ENCODE measurements at places on chromosomes 7 and 10.

DNA sequence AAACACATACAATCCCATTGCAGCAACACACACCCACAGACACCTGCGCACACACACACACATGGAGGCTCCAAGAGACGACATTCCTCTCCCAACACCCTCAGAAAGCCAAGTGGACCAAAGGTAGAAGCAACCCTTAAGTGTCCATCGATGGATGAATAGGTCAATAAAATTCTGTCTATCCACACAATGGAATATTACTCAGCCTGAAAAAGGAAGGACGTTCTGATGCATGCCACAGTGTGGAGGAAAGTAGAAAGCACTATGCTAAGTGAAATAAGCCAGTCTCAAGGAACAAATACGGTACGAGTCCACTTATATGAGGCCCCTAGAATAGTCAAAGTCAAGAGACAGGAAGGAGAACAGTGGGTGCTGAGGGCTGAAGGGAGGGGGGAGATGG, 174.4 kb downstream of the GRID1 start:
- no peak for DNase-seq

DNA sequence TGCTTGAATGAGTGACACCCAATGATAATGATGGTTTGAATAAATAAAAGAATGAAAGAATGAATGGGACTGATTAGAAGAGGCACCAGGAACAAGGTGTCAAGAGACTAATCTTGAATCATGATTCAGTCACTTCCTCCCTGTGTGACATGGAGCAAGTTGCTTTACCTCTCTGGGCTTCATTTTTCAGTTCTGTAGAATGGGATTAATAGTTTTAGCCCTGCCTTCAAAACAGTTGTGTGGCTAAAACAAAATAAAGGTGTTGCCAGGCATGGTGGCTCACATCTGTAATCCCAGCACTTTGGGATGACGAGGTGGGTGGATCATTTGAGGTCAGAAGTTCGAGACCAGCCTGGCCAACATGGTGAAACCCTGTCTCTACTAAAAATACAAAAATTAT, 37.6 kb downstream of the MYL10 start:
- no peak for DNase-seq

DNA sequence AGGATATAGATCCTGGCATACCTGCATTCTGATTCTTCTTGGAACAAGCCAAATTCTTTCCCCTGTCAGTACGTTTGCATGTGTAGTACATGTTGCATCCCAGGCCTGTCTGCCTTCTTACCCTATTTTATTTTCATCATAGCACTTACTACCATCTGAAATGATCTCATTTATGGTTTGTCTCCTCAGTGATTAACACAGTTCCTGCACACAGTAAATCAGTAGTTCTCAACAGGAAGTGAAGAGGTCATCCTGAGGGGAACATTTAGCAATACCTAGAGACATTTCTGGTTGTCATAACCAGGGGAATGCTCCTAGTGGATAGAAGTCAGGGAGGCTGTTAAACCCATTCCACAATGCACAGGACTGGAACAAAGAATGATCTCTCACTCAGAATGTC, 38.2 kb upstream of the SLC26A4 start:
- no peak for DNase-seq

- no peak for DNase-seq
Measured at GRCh38 chr10:104057717-104058116, 28.0 kb downstream of the COL17A1 start.

DNA sequence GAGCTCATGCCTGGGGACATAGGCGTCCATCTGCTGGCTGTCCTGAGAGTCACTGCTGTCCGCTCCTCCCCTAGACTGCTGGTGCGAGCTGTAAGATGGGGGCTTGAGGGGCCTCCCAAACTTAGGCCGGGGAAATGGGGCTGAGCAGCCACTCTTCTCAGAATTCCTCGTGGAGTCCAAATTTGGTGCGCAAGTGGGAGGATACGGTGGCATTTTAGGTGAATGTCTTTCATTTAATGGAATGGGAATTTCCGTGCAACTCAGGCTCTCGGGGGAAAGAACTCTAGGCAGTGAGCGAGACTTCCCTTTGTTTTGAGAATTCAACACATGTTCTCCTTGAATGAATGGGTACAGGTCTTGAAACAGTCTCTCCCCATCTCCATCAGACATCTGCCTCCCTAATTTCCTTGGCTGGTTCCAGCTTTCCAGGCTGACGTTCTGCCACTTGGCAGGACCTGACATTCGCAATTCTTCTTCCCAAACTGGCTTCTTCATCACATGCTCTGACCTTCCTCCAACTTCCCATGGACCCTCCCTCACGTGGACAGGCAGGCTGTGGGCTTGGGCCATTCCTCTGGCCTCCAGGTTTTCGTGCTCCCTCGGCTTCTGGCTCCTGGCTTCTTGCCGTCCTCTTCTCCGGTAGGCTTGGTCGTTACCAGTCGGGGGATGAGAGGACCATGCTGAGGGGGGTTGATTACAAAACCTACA, 30.1 kb downstream of the JCAD start:
- DNase-seq = no peak

- DNase-seq = no peak
Measured at GRCh38 chr7:80794631-80795573, 123.9 kb downstream of the SEMA3C start.

- DNase-seq = peak; percentile 61
Measured at GRCh38 chr7:150903606-150904005, 51.3 kb downstream of the AOC1 start.

GRCh38 chr10:96208271-96208670, 63.1 kb downstream of the BLNK start:
- no peak for DNase-seq

- no peak for DNase-seq
Measured at GRCh38 chr7:142391191-142391992, 133.5 kb upstream of the PRSS58 start.

DNA sequence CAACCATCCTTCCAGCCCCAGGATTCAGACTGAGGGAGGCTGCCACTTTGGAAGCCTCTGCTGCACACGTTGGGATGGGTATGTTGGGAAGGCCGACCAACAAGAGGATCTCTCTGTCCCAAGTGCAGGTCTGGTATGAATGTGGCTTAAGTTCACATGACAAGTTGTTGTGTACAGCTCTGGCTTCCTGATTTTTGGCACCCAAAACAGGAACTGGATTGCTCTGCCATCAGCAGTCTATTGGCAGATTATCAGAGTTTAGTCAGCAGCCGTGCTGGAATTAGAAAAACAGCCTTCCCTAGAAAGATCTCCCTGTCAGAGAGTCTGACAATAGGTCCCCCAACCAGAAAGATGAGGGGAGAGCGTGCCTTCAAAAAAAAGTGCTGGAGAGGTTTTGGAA, 66.9 kb downstream of the GOLGA7B start:
- DNase-seq = no peak

DNA sequence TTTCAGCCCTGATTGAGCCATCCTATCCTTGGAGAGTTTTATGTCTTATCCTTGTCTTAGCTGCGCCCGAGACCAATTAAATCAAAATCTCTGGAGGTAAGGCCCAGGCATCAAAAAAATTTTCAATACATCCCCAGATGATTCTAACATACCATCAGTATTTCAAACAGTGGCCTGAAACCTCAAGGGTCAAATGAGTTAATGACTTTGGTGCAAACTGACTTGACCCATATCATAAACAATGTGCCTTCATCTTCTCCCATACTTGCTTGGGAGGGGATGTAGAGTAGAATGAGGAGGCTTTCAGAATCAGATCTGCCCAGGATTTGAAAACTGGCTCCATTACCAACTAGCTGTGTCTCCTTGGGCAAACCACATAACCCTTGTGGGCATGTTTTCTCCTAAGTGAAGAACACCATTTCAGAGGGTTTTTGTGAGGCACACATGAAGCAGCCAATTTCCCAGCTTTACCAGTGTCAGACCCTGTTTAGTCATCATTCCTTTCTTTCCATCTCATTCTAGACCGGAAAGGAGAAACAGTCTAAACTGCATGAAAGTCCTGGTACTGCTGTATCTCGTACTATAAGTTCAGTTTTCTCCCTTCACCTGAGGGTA, 35.7 kb upstream of the ATXN7L1 start:
- no peak for DNase-seq

DNA sequence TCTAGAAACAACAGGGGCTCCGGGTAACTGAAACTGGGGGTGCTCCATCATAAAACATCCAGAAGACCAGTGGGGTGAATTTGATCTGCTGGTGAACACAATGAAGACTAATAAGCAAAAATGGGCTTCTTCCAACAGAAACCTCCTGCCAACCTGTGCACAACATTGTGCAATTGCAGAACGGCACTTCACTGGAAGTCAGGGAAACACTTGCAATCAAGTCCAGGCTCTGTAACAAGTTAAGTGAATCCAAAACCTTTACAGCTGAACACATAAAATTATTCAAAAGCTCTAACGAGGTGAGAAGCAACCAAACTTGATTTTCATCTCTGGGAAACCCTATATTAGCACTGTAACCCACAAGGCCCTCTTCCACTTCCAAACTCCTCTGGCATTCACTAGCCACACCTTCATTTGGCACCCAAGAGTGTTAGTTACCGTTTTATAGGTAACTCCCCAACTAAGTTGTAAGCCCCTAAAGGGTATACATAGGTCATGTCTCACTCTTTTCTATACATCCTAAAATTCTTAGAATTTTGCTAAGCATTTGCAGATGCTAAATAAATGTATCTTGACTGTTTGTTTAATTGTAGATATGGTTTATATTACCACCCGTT, 22.0 kb downstream of the IMMP2L start:
- no peak for DNase-seq

- DNase-seq = no peak
Measured at GRCh38 chr10:5355594-5356301, 9.0 kb upstream of the UCN3 start.

DNA sequence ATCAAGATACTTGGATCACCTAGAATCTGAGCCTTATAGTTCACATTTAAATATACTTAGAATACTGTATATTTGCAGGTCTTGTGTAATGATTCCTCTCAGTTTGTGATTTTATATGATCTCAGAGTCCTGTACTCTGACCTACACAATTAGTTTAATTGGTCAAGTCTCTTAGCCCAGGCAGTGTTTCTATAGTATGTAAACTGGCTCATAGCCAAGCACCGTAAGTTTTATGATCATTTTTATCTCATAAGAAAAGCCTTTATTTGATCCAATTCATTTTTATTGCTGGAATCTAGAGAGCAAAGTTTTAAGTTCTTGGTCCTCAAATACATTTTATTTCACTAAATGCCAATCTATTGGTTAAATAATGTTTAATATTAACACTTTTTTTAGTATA, 242.2 kb downstream of the MALRD1 start:
- no peak for DNase-seq

GRCh38 chr10:42304341-42304740, 334.0 kb downstream of the ZNF33B start:
- DNase-seq = no peak

- DNase-seq = no peak
Measured at GRCh38 chr7:25444991-25445390, 216.7 kb upstream of the NPVF start.

- no peak for DNase-seq
Measured at GRCh38 chr10:77721815-77722214, 84.2 kb upstream of the KCNMA1 start.

- DNase-seq = peak; percentile 32
Measured at GRCh38 chr7:159114981-159115380, 29.7 kb downstream of the VIPR2 start.

DNA sequence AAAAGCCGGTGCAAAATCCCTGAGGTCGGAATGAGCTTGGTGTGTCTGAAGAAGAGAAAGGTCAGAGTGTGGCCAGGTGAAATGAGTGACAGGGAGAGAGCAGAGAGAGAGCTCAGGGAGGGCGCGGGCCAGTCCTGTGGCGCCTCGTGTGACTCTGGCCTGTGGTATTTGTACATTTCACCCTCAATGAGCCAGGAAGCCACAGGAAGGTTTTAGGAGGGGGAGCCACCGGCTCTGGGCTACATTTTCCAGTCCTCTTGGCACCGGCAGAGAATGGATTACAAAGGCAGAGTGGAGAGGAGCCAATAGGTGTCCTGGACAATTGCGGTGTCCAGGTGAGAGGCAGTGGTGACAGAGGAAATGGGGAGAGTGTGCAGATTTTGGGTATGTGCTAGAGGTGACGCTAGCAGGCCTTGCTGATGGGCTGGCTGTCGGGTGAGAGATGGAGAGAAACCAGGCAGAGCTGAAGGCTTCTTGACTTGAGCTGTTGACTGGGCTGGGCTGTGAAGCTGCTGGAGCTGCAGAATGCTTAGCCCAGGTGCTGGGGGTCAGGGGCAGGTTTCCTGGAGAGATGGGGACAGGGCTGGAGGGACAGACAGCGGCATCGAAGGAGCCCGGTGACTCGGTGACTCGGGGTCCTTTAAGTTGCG, 38.1 kb downstream of the COL13A1 start:
- no peak for DNase-seq

GRCh38 chr10:114375047-114375446, 29.3 kb downstream of the AFAP1L2 start:
- no peak for DNase-seq

- DNase-seq = peak; percentile 76
Measured at GRCh38 chr10:29386342-29386999, 97.6 kb downstream of the LYZL1 start.

GRCh38 chr10:69466158-69466490, 14.9 kb downstream of the TSPAN15 start:
- DNase-seq = no peak

DNA sequence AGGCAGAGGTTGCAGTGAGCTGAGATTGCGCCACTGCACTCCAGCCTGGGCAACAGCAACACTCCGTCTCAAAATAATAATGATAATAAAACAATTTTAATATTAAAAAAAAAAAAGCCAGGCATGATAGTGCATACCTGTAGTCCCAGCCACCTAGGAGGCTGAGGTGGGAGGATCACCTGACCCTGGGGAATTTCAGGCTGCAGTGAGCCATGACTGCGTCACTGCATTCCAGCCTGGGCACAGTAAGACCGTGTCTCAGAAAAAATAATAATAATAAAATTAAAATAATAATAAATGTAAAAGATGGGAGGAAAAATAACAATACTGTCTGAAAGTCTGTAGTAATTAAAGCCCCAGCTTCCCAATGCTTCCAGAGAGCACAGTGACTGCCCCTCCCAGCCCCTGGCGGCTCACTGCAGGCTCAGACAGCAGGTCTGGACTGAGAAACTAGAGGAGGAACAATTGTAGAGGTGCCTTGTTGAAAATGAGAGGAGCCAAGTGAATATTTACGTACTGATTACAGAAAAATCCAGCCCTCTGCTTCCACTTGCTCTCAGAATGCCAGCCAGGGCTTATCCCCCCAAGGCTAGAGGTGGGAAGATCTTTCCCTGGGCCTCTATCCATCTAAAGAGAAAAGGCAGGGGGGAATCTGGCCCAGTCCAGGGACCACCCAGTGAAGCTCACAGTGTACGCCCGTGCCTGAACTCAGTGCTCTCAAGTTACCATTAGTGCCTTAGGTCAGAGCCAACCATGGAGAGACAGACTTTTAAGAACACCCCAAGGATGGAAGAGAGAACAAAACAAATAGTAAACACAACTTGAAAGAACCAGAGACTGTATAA, 112.8 kb downstream of the PARD3 start:
- DNase-seq = no peak

DNA sequence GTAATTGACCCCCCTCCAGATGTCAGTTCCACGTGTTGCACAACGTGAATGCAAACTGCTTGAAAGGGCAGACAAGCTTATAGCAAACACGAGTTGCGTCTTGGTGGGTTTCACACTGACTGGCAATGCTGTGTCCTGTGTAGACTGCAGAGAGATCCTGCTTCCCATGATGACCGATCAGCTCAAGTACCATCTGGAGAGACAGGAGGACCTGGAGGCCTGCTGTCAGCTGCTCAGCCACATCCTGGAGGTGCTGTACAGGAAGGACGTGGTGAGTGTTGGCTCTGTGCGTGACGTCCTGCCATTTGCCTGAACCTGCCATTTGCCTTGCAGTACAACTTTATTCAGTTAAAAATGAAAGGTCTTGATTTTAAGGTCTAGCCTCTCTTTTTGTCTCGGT, 71.1 kb downstream of the INSYN2A start:
- no peak for DNase-seq

GRCh38 chr10:6781133-6781770, 201.2 kb upstream of the PRKCQ start:
- DNase-seq = no peak

All from brain (organoid and tissue), 16 donors.